ENCODE measurements at places on chromosomes 2 and 18. TPM values are rescaled to one million over a fixed set of nuclear protein-coding genes. Genes with fewer than 3 reads are reported as not detected.

DNA sequence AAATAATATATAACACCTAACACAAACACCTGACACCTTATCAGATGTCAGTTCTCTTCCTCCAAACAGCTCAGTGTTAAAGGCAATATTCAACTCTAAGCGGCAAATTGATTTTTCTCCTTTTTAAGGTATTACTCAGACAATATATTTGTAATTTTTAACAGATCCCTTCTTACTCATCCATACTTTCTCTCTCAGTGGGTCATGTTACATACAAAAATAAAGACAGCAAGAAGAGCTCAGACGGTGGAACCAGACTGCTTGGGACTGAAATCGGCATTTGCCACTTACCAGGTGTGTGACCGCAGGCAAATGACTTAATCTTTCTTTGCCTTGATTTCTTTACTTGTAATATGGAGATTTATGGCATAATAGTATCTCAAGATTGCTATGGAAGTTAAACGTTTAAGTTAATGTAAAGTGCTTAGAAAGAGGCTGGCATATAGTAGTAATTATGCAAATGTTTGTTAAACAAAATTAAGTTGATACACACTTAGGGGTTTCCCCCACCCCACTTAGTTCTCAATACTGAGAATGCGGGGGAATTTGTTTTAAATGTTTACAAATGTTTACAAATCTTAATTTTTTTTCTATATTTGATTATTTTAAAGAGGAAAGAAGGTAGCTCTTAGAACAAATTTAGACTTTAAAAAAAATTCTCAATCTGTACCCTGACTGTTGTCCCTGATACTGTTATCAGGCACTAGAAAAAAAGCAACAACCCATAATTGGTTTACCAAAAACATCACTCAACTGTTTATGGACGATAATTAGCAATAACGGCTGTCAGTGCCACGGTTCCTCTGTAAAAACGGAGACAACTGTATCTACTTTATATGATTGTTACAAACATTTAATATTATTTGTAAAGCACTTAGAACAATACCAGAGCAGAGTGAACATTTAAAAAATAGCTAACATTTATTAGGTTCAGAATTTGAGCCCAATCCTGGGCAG is 25.6 kb downstream of the MAP3K2 start:
- no peak for DNase-seq

DNA sequence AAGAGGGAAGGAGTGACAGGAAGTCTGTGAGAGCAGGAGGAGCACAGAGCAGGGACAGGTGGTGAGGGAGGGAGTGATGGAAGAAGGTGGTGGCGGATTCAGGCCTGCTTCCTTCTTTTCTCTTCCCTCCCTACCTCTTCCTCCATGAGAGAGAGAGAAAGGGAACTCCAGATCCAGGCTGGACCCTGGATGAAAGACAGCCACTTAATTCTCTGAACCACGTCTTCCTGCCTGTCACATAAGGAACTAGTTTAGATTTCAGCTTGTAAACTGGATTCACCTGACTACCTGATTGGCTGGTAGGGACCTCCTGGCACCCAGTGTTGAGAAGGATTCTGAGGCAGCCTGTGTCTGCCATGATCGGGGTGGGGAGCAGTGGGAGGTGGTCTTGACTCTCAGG is 48.9 kb downstream of the PAX8 start:
- no peak for DNase-seq

Gene MARCO
- total RNA-seq: not detected

DNA sequence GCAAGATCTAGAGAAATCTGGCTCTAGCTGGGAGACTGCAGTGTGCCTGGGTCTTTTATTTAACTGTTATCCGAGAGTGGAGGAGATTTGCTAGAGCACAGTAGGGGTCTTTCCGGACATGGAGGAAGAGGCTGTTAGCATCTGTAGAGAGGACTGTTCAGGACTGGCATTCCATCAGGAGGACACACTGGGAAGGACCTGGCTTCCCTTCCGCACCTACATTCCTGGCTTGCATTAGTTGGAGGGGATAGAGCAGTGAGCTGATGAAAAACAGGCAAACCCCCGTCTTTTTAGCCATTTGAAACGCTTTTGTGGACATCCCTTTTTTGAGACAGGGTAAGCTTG is 874 bp upstream of the PIEZO2 start:
- no peak for DNase-seq

Gene AQP12A
- not detected for total RNA-seq

GRCh38 chr2:179805001-179805400 is 56.4 kb downstream of the ZNF385B start:
- no peak for DNase-seq

Gene RAX
- not detected for total RNA-seq

GRCh38 chr2:219648963-219649362 is 21.5 kb downstream of the SLC4A3 start:
- DNase-seq: no peak

- no peak for DNase-seq
Observed at GRCh38 chr2:1788478-1788959, 44.2 kb upstream of the PXDN start.

- no peak for DNase-seq
Observed at GRCh38 chr2:99706735-99707134, 216.9 kb upstream of the REV1 start.

DNA sequence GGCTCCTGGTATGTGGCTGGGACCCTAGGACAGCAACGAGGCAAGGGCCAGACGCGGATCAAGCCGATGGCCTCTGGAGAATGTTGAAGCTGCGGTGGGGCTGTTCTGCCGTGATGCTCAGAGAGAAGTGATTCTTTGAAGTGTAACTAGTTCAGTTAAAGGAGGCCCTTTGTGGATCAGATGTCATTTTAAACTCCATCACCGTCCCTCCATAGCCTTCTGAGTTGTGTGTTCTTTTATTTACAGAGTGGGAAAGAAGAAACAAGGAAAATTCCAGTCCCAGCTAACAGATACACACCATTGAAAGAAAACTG is 403 bp downstream of the PNO1 start:
- no peak for DNase-seq

GRCh38 chr18:47264308-47264700 is 12.8 kb upstream of the SKOR2 start:
- DNase-seq: no peak

Gene GPR55
- 0.13 TPM for total RNA-seq

GRCh38 chr2:182266909-182267308 is 159.9 kb downstream of the PDE1A start:
- no peak for DNase-seq

DNA sequence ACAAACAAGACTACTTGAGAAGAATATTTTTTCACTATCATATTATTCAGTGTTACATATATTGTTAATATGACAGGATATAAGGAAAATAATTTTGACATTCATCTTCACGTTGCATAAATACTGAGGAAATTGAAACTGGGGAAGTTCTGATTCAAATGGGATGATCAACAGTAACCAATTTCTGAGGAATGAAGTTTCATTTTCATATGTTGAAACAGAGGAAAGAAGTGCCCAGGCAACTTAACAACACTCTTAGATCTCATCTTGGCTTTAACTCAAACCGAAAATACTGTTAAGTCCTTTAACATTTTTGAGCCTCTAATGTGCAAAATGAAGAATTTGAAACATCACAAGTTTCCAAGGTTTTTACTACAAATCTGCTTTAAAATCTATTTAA is 612.2 kb upstream of the VRK2 start:
- DNase-seq: no peak

DNA sequence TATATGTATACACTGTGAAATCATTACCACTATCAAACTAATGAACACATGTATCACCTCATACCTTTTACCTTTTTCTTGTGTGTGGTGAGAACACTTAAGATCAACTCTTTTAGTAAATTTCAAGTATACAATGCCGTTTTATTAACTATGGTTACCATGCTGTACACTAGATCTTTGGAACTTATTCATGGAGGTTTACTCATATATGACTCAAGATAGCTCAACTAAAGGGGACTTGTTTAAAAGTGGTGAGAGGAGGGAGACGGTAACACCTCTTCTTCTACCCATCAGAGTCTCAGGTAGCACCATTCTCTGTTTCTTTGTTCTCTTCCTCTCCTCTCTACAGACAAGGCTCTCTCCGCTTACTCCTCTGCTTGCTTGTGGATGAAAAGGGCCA is 36.1 kb upstream of the TMEM178A start:
- DNase-seq: no peak

Gene KCNIP3
- total RNA-seq: 18.1 TPM

DNA sequence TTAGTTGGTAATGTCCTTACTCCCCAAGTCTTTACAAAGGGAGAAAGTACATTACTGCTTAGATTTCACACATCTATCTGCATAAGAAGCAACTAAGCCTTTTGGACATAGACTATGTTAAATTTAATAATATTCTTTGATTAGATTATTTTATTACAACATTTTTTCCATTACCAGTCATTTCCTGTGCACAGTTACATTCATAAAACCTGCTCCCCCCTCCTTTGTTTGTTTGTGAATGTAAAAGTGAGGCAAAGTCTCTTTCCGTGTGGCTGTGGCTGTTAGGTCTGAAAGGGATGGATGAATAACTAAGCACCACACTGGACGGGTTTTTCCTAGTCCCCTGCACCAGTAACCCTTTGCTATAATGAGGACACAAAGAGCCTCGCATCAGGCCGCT is 9.6 kb downstream of the PTGR3 start:
- DNase-seq: no peak

DNA sequence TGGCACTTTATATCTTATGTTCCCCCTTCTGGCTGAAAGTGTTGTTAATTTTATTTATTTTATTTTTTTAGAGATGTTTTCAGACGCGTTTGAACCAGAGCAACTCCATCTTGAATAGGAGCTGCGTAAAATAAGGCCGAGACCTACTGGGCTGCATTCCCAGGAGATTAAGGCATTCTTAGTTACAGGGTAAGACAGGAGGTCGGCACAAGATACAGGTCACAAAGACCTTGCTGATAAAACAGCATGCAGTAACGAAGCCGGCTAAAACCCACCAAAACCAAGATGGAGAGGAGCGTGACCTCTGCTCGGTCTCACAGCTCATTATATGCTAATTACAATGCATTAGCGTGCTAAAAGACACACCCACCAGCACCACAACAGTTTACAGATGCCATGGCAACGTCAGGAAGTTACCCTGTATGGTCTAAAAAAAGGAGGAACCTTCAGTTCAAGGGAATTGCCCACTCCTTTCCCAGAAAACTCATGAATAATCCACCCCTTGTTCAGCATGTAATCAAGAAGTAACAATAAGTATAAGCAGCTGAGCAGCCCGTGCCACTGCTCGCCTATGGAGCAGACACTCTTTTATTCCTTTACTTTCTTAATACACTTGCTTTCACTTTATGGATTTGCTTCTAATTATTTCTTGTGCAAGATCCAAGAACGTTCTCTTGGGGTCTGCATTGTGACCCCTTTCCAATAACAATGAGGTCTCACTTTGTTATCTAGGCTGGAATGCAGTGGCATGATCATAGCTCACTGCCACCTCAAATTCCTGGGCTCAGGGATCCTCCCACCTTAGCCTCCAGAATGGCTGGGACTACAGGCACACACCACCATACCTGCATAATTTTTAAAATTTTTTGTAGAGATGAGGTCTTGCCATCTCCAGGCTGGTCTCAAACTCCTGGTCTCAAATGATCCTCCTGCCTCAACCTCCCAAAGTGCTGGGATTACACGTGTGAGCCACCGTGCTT is 55.9 kb downstream of the CACNB4 start:
- DNase-seq: no peak

DNA sequence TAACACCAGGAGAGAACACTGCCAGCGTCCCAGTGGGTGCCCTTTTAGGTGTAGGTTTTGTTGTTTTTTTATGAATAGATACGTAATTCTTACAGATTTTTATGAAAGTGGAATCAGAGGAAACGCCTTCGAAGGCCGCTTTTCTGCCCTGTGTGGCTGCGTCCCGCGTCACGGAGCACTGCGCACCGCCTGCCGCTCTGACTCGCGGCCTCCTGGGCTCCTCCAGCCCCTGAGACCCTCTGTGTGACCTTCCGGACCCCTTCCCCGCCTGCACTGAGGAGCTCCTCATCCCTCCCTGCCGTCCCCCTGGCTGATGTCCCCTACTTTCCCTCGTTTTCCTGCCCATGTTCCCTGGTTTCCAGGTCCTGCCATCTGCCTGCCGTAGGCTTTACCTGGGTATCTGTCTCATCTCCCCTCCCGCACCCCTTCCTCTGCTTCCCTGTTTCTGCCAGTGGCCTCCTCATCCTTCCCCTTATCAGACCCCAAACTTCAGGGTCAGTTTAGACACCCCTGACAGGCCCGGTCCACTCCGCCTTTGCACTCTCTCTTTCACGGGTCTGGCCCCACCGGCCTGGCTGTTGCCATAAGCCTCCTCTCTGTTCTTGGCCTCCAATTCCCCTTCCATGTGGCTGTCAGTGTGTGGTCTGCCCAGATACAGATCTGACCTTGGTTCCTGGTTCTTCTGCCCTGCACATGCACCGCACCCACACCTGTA is 32.7 kb downstream of the PDIA6 start:
- no peak for DNase-seq

DNA sequence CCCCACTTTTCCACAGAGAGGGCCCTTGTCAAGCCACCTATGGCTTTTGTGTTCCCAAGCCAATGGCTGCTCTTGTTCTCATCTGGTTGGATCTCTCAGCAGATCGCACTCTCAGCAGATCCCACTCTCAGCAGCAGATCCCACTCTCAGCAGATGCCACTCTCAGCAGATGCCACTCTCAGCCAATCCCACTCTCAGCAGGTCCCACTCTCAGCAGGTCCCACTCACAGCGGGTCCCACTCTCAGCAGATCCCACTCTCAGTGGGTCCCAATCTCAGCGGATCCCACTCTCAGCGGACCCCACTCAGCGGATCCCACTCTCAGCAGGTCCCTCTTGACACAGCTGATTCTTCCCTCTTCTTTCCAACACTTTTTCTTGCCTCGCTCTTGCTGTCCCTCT is 59.3 kb upstream of the MGAT4A start:
- no peak for DNase-seq

DNA sequence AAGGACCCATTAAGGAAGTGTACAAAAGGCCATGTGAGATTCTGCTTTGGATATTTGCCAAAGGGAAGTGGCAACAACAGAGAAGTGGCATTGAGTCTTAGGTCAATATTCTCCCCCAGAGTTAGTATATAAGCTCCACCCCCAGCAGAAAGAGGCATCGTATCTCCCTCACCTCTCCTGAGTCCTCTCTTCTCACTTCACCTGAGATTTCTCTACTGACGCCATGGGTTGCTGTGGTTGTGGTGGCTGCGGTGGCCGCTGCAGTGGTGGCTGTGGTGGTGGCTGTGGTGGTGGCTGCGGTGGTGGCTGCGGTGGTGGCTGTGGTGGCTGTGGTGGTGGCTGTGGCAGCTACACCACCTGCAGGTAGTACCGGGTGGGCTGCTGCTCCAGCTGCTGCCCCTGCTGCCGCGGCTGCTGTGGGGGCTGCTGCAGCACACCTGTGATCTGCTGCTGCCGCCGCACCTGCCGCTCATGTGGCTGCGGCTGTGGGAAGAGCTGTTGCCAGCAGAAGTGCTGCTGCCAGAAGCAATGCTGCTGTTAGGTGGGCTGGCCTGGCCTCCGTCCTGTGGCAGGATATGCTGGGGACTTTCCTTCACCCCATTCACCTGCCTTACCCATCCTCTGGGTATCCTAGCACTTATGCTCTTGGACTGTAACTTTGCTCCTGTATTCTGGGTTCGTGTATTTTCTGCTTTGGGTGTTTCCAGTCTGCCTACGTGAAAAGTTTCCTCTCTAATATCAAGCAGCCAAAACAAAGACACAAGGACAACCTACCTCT is 5.9 kb downstream of the SCYGR3 start:
- no peak for DNase-seq

Gene SPOPL
- total RNA-seq: 7.6 TPM

GRCh38 chr2:71898851-71899681 is 248.6 kb downstream of the CYP26B1 start:
- DNase-seq: no peak

Gene MEIS1
- total RNA-seq: 6.4 TPM
